BJ (cell line): ENCODE measurements at places on chromosomes 3 and 15.

- DNase-seq, result no peak
Observed at GRCh38 chr15:90201130-90201943, at the start of gene SEMA4B. SEMA4B (plus strand) TSS chr15:90201330; CDS start chr15:90201579, 249 bp downstream.

- no peak for DNase-seq
Observed at GRCh38 chr3:131553495-131554247, 50.9 kb upstream of the MRPL3 start.

GRCh38 chr3:62785384-62785783, 89.8 kb downstream of the CADPS start:
- no peak for DNase-seq

- no peak for DNase-seq
Observed at GRCh38 chr15:66674756-66675155, 27.3 kb upstream of the SMAD6 start.

DNA sequence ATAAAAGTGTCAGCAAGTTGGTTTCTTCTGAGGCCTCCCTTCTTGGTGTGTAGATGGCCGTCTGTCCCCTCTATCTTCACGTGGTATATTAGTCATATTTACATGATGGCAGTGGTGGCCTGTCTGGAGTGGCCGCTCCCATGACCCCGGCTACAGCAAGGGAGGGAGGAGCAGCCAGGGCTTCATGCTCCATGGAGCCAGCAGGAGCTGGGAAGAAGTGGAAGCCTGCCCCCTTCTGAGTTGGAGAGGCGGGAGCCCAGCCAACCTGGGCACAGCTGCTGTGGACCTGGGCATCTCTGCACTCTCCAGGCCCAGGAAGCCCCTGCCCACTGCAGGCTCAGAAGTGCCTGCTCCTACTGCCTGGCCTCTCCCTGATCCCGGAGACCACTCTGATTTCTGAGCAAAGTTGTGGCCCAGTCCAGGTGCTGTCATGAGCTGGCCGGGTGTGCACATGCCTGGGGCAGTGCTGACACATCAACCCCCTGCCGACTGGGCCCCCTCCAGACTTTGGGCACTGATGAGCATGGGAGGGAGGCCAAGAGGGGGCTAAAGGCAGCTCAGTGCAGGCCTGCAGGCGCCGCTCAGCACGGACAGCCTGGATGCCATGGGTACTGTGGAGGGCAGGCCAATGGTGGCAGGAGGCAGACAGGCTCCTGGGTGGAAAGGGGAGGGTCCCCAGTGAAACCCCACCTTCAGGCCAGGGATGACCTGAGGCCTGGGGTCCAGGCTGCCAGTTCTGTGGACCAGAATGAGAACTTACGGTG, 84.8 kb downstream of the SERPINI1 start:
- no peak for DNase-seq

- DNase-seq, result no peak
Observed at GRCh38 chr15:64776402-64776786, 1.0 kb upstream of the RBPMS2 start.

- DNase-seq, result peak; percentile 5
Observed at GRCh38 chr3:22713936-22714335, 489.2 kb upstream of the UBE2E2 start.

GRCh38 chr3:158916111-158916510, 114.3 kb downstream of the MFSD1 start:
- DNase-seq, result no peak

- no peak for DNase-seq
Observed at GRCh38 chr15:73818308-73818985, 54.9 kb upstream of the TBC1D21 start.

GRCh38 chr3:5026046-5026362, 46.8 kb downstream of the BHLHE40 start:
- no peak for DNase-seq

GRCh38 chr15:98769867-98770266, 121.5 kb downstream of the IGF1R start:
- DNase-seq, result no peak

DNA sequence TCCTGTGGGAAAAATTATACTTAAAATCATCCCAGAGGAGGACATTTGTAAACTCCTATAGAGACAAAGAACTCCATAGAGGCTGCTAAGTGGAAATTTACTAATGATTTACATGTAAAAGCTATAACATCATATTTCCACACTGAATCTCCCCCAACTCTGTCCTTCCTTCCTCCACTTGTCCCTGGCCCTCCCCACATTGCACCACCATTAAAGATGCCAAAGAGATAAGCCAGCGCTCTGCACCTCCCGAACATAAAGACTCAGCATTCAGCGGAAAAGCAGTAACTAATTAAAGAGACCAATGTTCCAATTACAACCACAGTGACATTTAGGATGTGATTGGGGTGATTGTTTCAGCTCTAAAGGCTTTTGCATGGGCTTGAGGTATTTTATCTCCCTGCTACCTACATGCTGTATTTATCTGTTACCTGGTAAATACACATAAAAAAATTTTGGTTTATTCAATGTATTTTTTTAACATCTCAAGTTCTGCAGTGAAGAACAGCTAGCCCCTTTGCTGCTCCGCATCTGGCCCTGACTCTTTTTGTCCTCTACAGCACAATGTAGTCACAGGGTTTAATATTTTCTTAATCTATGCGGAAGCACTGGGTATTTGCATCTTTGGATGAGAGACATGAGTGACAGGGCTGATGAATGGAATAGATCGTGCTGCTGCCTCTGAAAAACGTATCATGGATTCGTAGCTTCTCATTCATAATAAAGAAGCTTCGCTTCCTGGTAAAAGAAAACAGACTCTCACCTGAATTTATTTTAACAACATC, 35.3 kb upstream of the B3GNT5 start:
- DNase-seq, result no peak

- DNase-seq, result no peak
Observed at GRCh38 chr15:25719101-25719985, 143.8 kb downstream of the ATP10A start.

- DNase-seq, result no peak
Observed at GRCh38 chr3:8665407-8665896, 20.9 kb upstream of the SSUH2 start.

GRCh38 chr3:4224331-4224730, 78.8 kb upstream of the SETMAR start:
- no peak for DNase-seq

DNA sequence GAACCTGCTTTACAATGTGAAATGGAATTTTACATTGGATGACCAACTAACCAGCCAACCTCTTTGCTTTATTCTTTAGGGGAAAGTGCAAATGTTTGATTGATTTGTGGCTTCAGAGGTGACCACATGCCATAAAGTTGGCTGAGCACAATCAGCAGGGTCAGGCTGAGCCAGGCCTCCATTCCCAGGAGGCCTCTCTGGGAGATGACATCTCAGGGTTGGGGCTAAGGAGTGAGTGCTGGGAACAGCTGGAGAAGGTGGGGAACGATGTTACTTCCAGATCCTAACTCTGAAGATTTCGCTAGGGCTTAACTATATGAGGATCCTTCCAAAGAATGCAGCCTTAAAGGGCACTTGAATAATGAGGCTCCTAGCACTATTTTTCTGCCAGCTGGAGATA, 131.7 kb downstream of the ATP10A start:
- DNase-seq, result no peak

DNA sequence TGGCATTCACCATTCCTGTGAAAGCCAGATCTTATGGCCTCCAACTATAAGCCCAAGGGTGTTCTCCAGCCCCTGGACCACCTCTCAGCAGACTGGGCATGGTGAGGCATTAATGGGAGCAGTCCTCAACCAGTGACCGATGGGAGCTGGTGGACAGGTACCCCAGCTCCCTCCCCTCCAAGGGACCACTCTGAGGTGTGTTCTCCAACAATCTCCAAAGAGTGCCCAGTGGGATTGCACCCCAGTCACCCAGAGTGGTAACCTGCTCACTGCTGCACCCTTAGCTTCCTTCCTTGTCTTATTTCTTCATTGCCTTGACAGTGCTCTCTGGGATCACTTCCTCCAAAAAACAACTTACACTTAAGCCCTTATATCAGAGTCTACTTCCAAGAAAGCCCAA, 8.2 kb upstream of the ITGA11 start:
- no peak for DNase-seq

DNA sequence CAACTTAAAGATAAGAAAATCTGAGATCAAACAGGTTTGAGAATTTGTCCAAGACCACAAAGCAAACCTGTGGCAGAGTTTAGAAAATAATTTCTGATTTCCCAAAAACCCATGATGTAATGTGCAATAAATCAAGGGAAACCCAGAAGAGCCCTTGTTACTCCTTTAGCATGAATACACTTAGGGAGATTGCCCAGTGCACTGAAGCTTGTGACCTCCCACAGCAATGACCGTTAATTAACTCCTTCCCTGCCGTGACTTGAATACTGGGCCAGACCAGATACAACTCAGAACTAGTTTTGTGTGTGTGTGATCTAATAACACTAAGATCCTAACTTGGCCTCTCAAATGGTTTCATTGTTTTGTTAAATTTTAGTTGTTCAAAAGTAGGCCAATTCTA, 2.5 kb downstream of the PRKAR2A start:
- no peak for DNase-seq

DNA sequence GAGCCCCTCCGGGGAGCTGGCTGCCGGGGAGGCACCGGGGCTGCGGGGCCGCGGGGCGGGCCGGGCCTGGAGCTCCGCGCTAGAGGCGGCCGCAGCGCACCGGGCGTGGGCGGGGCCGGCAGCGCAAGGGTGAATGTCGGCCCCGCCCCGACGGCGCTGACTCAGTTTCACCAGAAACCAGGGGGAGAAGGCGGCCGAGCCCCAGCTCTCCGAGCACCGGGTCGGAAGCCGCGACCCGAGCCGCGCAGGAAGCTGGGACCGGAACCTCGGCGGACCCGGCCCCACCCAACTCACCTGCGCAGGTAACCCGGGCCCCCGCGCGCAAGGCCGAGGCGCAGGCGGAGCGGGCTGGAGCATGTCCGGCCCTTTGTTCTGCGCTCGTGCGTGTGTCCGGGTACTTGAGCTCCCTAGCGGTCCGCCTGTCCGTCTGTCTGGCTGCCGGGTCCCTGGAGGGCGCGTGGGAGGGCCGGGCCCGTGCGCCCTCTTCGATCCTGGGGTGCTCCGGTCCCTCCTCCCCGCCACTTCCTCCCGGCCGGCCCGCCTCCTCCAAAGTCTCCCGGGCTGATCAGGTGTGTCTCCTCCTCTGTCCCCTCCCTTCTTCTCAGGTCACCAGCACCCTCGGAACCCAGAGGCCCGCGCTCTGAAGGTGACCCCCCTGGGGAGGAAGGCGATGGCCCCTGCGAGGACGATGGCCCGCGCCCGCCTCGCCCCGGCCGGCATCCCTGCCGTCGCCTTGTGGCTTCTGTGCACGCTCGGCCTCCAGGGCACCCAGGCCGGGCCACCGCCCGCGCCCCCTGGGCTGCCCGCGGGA, at the start of gene SPINT1:
SPINT1 (plus strand) TSS at position 164 of the 811 bp plus-strand sequence; CDS start at position 671, 507 bp downstream.
- no peak for DNase-seq

- DNase-seq, result no peak
Observed at GRCh38 chr3:33458446-33458845, 18.2 kb upstream of the UBP1 start.

DNA sequence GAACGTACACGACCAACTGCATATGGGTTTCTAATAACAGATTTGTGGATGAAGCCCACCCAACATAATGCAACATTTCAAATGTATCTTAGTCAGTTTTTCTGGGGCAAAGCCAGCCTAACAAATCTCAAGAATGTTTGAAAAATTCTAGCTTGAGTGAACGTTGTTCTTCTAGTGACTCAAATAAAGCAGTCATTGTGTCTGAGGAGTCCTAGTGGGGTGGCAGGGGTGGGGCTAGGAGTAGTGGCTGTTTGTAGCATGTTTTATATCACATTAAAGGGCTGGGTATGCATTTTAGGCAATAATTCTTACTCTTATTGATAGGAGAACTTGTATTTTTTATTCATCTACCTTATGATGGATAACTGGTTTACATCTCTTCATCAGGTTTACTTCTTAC, 6.0 kb downstream of the B3GNT5 start:
- DNase-seq, result no peak

DNA sequence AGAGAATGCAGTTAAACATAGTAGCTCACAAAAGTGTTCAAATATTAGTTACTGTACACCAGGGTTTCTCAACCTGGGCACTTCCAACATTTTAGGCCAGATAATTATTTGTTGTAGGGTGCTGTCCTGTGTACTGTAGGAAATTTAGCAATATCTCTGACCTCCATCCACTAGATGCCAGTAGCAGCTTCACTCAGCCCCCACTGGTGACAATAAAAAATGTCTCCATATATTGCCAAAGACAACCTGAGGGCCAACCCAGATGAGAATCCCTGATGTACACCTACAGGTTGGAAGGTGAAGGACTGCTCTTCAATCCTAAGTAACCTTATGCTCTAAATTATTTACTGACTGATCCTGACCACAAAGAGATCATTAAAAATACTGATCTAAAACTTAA, 32.5 kb downstream of the DCUN1D1 start:
- DNase-seq, result no peak

DNA sequence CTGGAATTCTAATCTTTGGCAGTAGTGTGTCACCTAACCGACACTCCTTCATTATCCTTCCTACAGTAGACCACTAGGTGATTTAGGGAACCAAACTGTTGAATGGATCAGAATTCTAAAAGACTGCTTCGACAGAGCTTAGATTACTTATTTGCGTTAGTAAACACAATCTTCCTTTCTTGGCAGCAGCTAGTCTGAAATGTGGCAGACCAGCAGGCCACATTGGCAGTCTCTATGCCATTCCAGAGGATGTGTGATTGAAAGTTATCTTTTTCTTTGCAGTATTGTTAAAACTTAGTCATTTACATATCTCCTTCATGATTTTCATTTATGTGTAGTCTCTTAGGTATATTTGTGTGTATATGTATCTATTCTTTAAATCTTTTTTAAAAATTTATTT, 23.6 kb downstream of the MBNL1 start:
- DNase-seq, result no peak

GRCh38 chr15:70726753-70727152, 36.6 kb downstream of the UACA start:
- DNase-seq, result no peak

DNA sequence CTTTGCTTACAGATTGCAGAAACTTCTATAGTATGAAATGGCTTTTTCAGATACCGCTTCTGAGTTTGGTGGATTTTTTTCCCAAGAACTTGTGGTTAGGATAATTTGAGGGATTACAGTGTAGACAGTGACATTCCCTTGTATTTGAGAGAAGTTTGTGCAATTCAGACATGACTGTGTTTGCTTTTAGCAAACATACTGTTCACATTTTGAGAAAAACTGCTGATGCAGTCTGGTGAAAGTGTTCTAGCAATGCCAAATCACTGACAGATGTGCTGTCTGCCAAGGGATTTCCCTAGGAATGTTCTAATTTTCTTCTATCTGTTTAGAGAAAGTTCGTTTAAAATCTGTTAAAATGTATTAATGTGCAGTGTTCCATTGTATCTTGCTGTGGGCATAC, 652.6 kb downstream of the FHIT start:
- no peak for DNase-seq
